ENCODE measurements at places on chromosomes 4 and X. TPM values are rescaled to one million over a fixed set of nuclear protein-coding genes. Genes with fewer than 3 reads are reported as not detected.

STOX2 gene
- not detected for total RNA-seq

STATH gene
- total RNA-seq = not detected

FRG2 gene
- total RNA-seq = not detected

CCNI gene
- total RNA-seq = 158 TPM

COL4A6 gene
- 0.02 TPM for total RNA-seq

TEX11 gene
- total RNA-seq = 0.31 TPM

CXCL11 gene
- 4.5 TPM for total RNA-seq

PAGE2 gene
- 0.78 TPM for total RNA-seq

DNA sequence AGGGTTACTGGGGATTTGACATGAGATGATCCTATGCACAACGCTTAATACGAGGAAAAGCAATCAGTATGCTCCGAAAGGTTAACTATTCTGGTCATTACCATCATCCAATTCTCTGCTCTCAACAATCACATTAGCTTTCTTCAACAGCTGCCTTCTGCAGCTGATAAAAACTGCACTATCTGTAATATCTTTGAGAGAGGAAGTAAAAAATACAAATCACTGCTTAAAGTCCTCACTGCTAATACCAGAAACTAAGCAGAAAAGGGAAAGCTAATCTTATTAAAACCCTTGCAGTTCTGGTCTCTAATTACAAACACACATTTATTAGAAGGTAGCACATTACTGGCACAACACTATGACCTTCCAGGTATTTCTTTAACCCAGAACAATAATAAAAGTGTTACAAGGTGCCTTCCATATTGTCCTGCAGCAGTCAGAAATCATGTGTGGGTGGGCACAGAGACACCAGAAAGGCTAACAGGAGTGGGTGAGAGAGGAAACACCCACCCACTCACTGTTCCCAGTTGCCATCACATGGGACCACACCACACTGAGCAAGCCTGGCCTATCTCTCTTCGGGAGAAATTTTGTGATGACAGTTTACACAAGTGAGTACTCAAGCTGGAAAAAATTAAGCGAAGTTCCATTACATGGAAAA lies 71.0 kb downstream of the RELL1 start:
- DNase-seq = no peak

GRCh38 chr4:127182687-127183086 lies 450.1 kb upstream of the INTU start:
- no peak for DNase-seq

DNA sequence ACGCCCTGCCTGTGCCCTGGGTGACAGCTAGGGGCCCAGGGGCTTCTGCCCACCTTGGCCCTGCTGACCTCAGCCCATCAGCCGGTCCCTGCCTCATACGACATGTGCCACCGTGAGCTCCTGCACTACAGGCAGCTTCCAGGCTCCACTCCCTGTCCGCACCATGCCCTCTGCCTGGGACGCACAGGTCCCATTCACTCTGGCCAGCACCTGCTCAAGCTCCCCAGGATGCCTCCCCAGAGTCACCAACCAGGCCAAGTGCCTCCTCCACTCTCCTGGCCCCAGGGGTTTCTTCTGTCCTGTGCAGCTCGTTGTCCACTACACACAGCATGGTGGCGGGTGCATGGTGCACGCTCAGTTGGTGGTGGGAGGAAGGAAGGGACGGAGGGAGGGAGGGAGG lies 20.2 kb upstream of the MRFAP1 start:
- no peak for DNase-seq

GRCh38 chr4:119321921-119322687 lies at the start of gene FABP2:
Gene FABP2 (minus strand): TSS chr4:119322138. CDS start chr4:119322102, 36 bp downstream.
- no peak for DNase-seq

- DNase-seq = no peak
These were observed 38.1 kb upstream of the CD99L2 start for GRCh38 chrX:150936556-150936955.

DNA sequence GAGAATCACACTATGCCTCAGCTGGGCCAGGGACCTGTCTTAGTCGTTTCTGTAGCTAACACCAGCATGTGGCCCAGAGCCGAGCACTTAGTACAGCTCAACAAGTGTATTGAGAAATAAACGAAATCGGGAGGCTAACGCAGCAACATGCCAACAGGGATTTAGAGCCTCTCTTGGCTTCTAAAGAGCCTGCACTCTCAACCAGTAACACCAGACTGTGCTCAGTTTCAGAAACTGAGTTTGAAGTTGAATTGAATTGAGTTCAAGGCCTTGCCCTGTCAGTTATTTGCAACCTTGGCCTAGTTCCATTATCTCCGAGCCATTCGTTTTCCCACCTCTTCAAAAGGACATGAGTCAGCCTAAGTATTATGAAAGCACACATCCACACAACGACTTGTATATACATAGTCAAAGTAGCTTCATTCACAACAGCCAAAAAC lies 71.3 kb upstream of the LDB2 start:
- no peak for DNase-seq

GRCh38 chr4:107243141-107243781 lies 207.1 kb upstream of the DKK2 start:
- no peak for DNase-seq

DNA sequence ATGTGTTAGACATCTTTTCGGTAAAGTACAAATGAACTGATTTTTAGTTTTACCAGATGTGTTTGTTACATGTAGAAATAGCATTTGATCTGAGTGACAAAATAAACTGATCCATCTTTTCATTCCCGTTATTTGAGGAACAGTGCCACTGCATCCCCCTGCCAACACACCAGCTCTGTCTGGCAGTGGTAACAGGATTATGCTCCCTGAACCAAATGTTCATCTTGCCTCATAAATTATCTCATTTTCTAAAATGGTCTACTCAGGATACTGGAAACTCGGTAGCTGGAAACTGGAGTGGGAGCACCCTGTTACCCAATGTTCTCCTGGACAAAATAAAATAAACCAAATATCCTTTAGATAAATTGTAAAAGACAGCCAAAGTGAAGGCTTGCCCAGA lies 171.6 kb downstream of the FAT4 start:
- DNase-seq = no peak

DNA sequence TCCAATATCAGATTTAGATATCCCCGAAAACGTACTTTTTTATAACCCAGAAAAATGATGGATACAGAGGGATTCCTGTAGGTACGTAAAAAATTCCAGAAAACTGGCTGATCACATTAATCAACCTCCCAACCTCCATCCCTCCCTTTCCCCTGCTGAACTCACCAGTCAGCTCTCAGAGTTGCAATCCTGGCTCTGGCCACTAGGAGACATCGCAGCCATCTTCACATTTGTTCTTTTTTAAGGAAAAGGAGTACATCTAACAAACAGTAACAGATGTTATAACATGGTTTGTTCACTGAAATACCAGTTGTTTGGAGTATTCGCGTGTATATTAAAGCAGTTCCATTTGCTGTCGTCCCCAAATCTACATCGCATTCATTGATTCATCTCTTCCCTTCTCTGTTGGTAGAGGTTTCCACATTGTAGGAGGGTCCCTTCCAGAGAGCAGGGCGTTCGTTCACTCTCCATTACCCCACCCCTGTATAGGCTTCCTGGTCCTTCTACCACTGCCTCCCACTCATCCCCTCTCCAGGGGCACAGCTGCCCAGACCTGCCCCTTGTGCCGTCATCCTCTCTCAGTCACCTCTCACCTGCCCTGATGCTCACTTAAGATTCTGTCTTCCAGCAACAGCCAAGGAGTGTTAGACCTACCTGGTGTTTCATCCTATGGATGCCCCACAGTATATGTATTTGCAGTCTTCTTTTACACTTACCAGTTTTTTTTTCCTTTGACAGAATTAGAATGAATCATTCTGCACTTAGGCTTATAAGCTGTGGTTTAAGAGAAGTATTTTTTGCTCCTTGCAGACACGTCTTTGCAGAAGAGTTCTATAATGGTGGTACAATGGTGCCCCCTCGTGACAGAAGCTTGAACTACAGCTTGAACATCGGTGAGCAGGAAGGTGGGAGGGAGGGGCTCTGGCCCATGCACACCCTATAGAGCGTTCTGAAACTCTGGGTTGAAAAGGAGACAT lies 36.8 kb upstream of the RAB40AL start:
- DNase-seq = peak; percentile 55

DNA sequence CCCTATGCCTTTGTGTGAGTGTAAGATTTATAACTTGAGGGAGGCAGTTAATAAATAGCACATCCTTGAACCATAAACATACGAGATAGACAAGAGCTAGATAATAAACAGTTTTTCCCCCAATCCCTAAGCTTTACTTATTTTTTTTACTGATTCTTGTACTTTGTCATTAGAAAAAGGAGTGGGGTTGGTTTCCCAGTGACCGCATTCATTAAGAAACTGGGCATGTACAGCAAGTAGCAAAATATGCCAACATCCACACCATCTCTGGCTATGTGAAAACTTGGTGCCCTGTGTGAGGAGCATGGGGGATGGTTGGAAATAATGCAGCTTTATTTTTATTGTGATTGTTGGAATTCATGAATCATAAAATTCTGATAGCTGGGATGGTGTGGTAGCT lies 176.2 kb downstream of the CBR4 start:
- no peak for DNase-seq

GRCh38 chr4:182277377-182277776 lies 34.2 kb downstream of the TENM3 start:
- no peak for DNase-seq

DNA sequence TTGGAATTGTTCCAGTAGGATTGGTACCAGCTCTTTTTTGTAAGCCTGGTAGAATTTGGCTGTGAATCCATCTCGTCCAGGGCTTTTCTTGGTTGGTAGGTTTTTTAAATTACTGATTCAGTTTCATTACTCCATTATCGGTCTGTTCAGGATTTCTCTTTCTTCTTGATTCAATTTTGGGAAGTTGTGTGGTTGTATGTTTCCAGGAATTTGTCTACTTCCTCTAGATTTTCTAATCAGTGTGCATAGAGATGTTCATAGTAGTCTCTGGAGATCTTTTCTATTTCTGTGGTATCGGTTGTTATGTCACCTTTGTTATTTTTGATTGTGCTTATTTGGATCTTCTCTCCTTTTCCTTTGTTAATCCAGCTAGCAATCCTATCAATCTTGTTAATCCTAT lies 248.7 kb downstream of the ARHGAP10 start:
- no peak for DNase-seq

GRCh38 chr4:35250761-35251160 lies 993.6 kb downstream of the ARAP2 start:
- no peak for DNase-seq

- no peak for DNase-seq
These were observed 71.4 kb downstream of the PDLIM5 start for GRCh38 chr4:94523033-94523580.

DNA sequence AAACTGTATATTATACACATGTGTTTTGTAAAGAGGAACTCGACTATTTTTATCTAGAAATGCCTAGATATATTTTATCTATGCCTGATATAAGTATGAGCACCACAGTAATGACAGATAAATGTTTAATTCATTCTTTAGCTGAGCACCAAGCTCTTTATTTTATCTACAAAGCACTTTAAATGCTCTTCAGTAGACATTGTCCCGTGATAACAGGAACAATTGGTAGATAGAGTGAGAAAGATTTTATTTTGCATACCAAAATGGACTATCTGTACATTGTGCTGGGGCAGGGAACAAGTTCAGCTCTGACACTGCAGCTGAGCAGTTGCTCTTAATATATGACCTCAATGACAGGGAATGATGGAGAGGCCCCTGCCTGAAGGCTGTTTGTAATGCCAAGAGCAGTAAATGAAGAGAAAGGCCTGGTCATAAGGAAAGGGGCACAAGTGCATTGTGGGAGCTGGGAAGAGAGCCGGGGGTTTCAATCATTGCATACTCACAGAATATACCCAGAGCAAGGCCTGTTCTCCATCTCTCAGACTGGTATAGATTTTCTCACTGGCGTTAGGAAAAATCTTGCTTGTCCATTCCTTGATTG lies 57.3 kb downstream of the SEPTIN11 start:
- DNase-seq = no peak
